ENCODE measurements at places on chromosomes 16 and 17.

- DNase-seq: no peak
These were observed 41.8 kb upstream of the CDH8 start for GRCh38 chr16:62077998-62078397.

GRCh38 chr17:65800655-65801054 is 239.2 kb upstream of the AXIN2 start:
- no peak for DNase-seq

GRCh38 chr16:82857693-82858365 is 231.1 kb downstream of the CDH13 start:
- DNase-seq: no peak

DNA sequence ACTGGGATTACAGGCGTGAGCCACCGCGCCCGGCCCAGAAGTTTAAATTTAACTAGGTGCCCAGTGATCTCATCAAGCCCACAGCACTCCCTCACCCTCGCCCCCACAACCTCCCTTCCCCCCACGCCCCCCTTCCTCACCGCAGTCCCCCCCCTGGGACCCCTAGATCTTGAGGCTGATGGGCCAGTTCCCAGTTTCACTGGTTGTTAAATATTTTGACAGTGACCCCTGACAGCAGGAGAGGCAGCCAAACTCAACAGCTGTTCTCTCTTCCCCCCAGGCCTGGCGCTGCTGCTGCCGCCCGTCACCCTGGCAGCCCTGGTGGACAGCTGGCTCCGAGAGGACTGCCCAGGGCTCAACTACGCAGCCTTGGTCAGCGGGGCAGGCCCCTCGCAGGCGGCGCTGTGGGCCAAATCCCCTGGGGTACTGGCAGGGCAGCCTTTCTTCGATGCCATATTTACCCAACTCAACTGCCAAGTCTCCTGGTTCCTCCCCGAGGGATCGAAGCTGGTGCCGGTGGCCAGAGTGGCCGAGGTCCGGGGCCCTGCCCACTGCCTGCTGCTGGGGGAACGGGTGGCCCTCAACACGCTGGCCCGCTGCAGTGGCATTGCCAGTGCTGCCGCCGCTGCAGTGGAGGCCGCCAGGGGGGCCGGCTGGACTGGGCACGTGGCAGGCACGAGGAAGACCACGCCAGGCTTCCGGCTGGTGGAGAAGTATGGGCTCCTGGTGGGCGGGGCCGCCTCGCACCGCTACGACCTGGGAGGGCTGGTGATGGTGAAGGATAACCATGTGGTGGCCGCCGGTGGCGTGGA is 15.6 kb downstream of the QPRT start:
- no peak for DNase-seq

DNA sequence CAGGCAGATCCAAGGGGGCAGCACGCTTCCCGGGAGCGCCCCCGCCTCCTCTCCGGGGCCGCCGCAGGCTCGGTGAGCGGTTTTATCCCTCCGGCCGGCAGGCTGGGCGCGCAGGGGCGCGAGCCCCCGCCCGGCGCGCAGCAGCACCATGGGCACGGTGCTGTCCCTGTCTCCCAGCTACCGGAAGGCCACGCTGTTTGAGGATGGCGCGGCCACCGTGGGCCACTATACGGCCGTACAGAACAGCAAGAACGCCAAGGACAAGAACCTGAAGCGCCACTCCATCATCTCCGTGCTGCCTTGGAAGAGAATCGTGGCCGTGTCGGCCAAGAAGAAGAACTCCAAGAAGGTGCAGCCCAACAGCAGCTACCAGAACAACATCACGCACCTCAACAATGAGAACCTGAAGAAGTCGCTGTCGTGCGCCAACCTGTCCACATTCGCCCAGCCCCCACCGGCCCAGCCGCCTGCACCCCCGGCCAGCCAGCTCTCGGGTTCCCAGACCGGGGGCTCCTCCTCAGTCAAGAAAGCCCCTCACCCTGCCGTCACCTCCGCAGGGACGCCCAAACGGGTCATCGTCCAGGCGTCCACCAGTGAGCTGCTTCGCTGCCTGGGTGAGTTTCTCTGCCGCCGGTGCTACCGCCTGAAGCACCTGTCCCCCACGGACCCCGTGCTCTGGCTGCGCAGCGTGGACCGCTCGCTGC is 832 bp downstream of the CDK5R1 start:
- DNase-seq: no peak

DNA sequence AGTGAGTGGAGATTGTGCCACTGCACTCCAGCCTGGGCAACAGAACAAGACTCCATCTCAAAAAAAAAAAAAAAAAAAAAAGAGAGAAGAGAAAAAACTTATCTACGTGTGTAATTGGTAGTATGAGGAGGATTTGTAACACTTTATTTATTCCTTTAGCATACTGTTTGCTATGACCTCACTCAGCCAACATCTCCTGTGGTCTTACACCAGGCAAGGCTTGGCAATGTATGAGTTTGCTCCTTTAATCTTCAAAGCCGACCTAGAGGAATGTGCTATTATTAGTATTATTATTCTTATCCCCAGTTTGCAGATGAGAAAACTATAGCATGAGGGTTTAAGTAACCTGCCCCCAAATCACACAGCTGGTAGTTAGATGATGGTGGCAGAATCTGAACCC is 35.8 kb upstream of the HAPSTR1 start:
- no peak for DNase-seq

DNA sequence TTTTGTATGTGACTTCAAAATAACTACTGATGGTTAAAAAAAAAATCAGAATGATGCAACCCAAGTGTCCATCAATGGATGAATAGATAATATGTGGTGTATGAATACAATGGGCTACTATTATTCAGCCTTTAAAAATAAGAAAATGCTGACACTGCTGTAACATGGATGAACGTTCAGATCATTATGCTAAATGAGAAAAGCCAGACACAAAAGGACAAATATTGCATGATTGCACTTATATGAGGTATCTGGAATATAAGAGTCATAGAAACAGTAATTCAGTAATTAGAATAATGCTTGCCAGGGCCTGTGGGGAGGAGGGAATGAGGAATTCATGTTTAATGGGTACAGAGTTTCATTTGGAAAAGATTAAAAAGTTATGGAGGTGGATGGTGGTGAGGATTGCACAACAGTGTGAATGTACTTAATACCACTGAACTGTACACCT is 25.4 kb downstream of the TENT4B start:
- DNase-seq: no peak

DNA sequence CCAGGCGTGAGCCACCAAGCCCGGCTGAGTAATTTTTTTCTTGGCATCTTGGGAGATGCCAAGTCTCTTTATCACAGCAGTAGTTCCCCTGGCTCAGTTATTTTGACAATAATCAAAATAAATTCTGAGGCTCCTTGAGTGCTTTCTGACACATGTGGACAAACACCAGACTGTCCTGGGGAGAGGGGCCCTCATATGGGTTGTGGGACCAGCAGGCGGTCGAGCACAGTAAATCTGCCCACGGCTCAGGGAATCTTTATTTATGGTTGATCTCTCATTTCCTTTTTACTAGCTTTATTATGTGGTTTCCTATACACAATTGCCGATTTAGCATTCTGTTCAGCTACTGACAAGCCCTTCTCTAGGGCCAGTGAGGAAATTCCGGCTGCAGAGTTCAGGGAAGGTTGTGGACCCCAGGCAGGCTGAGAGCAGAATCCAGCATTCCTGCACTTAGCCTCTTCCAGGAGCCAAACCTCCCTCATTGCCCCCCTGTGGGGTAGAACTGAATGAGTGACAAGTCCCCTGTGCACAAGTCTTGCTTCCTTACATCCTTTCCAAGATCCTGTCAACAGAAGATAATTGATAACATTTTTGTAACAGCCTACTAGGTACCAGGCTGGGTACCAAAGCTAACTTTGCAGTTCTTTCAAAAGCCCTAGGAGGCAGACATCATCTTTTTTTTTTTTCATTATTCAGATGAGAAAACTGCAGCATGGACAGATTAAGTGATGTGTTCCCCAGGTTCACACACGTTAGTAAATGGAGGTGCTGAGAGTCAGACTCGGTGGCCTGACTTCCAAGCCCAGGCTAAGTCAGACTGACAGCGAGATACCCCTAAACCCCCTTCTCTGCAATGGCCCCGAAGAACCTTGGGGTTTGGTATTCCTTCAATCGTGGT is 40.2 kb downstream of the HS3ST3B1 start:
- no peak for DNase-seq

DNA sequence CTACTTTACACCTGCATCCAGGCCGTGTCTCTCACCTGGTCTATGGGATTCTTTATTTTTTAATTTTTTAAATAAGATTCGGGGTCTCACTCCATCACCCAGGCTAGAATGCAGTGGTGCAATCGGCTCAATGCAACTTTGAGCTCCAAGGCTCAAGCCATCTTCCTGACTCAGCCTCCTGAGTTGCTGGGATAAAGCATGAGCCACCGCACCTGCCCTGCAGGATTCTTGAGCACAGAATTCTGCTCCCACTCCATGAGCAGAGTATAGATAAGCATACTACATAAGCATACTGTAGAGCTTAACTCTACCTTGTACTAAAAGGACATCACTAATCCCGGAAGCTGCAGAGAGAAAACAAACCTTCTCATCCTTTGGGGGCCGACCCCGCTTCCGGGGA is 15.5 kb downstream of the GLYR1 start:
- no peak for DNase-seq

- DNase-seq: no peak
These were observed 20.7 kb downstream of the CTU2 start for GRCh38 chr16:88726981-88727380.

DNA sequence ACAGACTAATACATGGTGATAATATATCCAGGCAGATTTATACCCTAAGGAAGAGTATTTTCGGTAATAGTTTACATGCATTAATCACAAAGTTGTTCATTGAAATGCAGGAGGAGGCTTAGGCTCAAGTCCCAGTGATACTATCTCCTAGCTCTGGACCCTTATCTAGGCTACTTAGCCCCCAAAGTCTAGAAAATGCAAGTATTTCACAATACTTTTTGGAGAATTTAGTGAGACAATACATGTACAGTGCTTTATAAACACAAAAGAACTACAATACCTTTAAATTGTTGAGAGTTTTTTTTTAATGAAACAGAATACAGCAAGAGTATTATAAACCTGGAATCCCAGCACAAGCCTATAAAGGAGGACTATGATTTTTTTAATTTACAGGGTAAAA is 473.9 kb downstream of the HS3ST3B1 start:
- DNase-seq: no peak

- DNase-seq: no peak
These were observed 85.5 kb upstream of the RPL38 start for GRCh38 chr17:74117999-74118421.

GRCh38 chr17:81314398-81315081 is 19.4 kb upstream of the SLC38A10 start:
- no peak for DNase-seq

DNA sequence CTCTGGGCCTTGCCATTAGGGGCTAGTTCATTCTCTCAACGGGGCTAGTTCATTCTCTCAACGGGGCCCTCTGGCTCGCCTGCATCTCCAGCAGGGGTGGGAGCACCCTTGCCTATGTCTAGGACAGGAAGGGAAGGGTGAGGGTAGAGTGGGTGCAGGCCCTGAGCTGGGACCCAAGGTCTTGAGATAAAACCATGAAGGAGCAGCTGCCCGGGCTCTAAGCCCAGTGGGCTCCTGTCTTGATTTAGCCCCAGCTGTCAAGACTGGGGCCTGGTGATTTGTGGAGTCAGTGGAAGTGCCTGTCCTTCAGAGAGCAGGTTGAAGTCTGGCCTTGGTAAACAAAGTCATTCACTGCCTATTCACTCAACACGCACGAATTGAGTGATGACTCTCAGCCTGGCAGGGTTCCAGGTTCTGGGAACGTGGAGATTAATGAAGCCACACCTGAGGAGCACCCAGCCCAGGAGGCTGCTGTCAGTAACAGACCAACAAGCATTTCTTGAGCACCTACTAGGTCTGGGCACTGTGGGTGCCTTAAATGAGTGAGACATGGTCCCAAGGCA is 35.4 kb downstream of the WNT3 start:
- no peak for DNase-seq

GRCh38 chr16:87780385-87780989 is 14.7 kb upstream of the KLHDC4 start:
- no peak for DNase-seq

DNA sequence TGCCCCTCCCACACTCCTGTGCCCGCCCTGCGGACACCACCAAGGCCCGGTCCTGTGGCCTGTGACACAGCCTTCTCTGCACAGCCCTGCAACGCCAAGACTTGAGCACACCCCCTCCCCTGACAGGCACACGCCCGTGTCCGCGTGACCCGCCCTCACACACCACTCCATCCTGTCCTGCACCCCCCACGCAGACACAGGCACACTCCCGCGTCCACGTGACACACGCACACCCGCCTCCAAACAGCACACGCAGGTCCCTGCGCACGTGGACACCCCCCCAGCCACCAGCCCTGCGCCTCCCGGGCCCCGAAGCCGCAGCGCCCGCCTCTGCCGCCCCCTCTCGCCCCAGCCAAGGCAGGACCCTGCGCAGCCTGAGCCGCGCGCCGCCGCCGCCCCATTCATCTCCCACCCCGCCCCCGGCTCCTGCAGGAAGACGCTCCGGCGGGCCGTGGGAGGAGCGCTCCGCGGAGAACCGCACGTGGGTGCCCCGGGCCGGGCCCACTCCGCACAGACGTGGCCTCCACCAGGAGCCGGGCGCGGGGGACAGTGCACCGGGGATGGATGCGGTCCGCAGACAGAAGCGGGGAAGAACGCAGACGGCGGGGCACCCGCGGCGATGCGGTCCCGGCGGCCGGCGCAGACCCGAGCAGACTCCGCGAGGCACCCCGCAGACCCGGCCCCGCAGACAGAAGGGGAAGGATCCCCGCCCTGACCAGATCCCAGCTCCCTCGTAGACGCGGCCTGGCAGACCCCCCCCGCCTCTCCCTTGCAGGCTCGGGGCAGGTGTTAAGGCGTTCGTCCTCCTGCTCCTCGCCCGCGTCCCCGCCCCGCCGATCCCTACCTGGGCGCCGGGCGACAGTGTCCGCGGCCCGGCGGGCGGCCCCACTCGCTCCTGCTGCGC is 506 bp downstream of the CAMKK1 start:
- DNase-seq: peak; percentile 91

DNA sequence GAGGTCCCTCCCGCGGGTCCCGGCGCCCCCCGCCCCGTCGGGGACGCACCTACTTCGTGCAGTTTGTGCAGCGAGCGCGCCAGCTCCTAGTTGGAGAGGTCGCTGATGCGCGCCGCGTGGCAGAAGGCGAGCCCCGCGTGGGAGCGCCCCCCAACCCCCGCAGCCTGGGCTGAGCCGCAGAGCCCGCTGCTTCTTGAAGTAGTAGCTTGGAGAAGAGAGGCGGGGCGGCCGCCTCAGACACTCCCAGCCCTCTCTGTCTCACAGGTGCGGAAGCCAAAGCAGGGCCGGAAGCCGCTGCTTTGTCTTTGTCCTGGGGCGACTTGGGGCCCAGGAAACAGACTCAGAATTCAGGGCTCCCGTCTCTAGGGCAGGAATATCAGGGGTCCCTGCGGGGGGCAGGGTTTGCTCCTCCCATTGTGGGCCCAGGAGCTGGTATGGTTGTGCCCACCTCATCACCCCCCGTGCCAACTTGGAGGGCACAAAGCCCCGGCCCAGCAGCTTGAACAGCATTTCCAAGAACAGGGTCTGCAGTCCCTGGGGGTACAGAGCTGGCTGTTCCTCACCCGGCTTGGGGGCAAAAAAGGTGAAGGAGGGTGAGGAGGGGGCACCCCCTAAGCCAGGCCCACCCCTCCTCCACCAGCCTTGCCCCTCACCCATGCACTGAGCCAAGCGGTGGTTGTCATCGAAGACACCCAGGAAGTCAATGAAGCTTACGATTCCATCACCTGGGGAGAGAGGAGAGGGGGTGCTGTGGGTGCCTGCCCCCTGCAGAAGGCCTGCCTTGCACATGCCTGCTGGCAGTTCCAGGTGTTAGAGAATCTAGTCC is 13.5 kb downstream of the SPATA32 start:
- no peak for DNase-seq

All from H54 (cell line).